T-helper 22 cell (primary cell): ENCODE measurements at places on chromosomes 5 and 9.

DNA sequence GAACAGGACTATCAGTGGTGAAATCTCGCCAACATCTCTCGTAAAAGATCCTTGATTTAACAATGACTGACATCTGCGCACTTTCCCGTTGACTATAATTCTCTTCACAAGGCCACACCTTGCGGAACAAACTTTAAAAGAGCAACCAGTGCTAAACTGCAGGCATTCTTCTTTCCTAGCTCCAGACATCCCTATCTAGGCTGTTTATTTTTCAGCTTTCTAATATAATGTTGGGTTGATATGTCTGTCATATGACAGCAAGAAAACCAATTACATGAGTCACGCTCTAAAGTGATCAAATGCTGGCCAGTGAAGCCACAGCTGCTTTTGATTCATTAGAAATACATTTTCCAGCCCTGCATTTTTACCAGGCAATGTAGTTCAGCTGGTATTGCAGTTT, 162.5 kb downstream of the ELAVL2 start:
- DNase-seq, result no peak

DNA sequence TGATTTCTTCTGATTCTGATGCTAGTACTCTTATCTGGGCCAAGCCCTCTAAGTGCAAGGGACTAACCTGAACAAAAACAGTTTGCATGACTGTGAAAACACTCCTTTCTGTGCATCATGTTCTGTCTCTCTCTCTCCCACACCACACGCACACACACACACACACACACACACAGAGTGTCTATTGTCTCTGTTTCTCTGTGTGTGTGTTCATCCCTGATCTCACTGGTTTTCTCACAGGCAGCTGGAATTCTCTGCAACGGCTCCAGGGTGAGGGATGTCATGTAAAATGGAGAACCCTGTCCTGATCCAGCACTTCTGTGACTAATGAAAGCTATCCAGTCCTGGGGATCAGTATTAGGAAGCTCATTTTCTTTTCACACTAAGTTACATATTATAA, 453.1 kb upstream of the RGMB start:
- no peak for DNase-seq

DNA sequence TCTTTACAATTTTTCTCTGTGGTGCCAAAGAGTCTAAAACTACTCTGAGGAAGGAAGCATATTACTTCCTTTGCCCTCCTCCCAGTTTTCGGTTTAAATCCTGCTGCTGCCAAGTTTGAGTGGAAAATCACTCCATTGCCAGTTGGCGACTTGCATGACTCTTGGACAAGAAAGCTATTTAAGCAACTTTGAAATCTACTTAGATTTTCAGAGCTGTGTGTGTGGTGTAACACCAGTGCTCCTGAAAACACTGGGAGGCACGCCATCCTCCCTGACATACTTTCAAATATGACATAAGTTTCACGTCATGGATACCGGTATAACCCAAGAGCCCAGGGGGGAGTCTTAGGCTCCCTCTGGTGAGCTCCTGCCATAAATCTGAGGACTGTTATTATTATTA, 83.5 kb upstream of the RIOK2 start:
- no peak for DNase-seq

DNA sequence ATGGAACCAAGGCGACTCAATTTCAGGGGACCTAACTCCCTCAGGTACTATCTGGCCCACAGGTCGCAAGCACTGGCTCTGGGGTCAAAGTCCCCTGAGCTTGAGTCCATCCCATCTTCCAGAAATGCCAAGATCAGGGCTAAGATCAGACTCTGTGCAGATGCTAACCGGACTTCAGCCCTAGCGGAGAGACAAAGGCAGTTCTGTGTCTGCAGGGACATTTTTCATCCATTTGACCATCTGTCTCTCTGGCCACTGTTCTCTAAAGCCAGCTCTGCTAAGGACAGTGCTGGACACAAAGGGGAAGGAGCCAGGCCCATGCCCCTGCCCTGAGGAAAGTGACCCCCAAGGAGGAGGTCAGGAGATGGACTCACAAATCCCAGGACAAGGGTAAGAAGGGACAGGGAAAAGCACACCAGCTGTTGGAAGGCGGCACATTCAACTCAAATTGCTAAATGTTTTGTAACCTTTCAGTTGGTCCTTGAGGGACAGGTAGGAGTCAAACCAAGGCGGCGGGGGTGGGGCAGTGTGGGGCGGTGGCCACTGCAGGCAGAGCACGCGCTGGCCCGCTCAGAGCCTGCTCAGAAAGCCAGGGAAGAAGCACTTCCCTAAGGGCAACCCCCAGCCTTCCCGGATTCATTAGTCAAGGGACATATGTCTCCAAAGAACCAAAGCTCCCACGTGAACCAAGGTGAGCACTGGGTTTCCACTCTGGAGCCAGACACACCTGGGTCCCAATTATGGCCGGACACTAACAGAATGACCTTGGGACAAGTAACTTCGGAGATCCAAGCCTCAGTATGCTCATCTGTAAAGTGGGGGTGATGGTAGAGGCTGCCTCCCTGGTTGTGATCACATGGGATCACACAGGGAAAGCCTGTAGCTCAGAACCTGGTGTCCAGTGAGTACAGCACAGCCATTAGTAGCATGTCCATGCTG, 42.8 kb downstream of the STK10 start:
- DNase-seq, result no peak
